Eye (tissue), 1 donor: ENCODE measurements at places on chromosomes 2 and 18.

GRCh38 chr2:52852006-52852405 lies 915.6 kb upstream of the CHAC2 start:
- no peak for DNase-seq

DNA sequence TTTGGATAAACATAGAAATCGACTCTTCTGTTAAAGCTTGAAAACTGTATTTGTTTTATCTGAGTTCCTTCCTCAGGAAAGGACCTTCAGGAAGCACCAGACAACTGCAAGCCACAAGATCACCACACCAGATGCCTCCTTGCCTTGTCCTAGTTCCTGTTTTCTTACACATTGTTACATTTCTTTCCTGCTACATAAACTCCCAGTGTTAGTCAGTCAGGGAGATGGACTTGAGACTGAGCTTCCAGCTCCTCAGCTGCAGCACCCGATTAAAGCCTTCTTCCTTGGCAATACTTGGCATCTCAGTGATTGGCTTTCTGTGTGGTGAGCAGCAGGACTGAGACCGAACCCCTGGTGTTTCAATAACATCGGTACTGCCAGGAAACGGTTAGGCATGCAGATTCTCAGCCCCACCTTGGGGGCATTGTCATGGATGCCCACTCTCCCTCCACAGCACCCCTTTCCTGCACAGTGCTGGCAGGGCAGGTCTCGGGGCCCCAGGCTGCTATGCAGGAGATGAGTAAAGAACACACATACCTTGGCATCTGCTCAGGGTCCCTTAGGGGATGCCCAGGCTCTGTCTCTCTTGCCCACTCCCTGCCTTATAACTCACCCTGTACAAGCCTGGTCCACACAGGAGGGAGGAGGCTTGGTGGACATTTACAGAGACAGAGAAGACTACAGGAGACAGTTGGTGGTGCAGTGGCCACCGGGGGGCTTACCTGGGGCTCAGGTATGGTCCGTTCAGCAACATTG lies 32.6 kb downstream of the ANKMY1 start:
- no peak for DNase-seq

DNA sequence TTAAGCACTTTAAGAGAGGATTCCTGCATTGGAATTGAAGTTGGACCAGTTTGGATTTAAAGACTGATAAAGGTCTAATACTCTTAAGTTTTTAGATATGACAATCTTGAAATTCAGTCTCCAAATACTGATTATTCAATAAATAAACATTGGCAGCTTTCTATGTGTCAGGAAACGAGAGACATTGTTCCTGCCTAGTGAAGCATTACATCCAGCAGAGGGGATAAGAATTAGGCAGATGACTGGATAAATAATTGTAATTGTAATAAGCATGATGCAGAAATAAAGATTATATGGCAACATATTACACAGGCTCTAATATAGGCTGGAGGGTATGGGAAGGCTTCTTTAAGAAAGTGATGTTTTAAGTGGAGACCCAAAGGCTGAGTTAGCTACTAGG lies 226.5 kb upstream of the MMADHC start:
- no peak for DNase-seq

DNA sequence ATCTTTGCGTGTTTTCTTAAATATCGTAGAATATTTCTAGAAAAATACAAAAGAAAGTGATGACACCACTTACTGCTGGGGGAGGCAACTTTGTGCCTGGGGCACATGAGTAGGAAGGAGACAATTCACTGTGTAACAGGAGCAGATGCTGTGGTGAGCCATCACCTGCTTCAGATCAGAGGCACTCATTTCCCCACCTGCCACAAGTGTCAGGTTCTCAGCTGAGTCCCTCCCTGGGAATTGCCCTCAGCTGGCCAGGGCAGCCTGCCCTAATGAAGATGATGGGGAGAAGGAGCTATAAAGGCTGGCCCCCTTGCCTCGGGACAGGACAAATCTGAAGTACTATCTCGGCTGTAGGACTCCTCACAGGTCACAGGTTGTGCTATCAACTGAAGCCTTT lies 322.8 kb downstream of the STK39 start:
- no peak for DNase-seq

- DNase-seq: no peak
These were observed 206.3 kb upstream of the SPHKAP start for GRCh38 chr2:228387776-228388175.

GRCh38 chr2:205673312-205673711 lies 9.0 kb upstream of the NRP2 start:
- DNase-seq: no peak

DNA sequence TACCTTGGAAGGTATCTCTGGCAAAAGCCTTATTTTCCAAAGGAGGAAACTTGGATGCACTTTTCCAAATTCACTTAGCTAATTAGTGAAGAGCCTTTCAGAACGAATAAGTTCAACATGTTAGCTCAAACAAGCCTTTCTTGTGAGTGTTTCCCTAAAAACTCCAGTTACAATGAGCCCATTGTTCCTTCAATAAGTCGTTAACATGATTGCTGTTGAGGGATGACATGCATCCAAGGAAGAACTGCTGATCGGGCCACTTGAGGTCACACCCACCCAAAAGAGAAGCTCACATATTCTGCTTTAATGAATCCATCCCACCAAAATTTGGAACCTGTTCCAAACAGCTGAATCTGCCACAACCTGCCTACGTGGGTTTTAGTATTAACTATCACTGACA lies 48.1 kb upstream of the SLC35G4 start:
- peak; percentile 80 for DNase-seq

- no peak for DNase-seq
These were observed 435.3 kb downstream of the TGIF1 start for GRCh38 chr18:3885209-3885792.

- DNase-seq: no peak
These were observed 68.4 kb upstream of the BCL11A start for GRCh38 chr2:60621688-60622429.

DNA sequence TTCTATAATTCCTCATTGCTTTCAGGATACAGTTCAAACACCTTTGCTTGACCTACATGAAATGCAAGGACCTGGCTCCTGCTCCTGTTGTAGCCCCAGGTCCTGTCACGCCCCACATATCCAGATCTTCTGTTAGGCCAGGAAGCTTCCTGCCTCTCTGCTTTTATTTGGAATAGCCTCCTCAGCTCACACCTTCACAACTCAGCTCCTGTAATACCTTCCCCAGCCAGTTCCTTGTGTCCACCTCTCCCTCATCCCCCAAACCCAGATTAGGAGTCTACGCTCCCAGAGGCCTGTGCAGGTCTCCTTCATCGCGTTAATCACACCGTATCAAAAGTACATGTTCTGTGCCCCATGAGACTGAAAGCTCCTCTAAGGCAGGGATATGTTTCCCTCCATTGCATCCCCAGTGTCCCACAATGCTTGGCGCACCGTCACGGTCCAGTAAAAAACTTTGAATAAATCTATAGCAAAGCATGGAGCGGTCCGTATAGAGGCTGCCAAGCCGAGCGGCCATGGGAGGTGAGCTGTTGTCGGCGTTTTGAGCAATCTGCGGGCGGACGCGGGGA lies 371 bp downstream of the MDH1B start:
- DNase-seq: no peak

- no peak for DNase-seq
These were observed 65.0 kb downstream of the EPB41L5 start for GRCh38 chr2:120077896-120078295.

GRCh38 chr2:140157816-140158215 lies 1377.6 kb upstream of the NXPH2 start:
- no peak for DNase-seq

GRCh38 chr2:193072647-193073046 lies 877.9 kb upstream of the TMEFF2 start:
- DNase-seq: no peak

- peak; percentile 41 for DNase-seq
These were observed 52.7 kb downstream of the CRIM1 start for GRCh38 chr2:36408198-36408703.

- DNase-seq: no peak
These were observed 1263.4 kb downstream of the DSC3 start for GRCh38 chr18:29779096-29779495.

DNA sequence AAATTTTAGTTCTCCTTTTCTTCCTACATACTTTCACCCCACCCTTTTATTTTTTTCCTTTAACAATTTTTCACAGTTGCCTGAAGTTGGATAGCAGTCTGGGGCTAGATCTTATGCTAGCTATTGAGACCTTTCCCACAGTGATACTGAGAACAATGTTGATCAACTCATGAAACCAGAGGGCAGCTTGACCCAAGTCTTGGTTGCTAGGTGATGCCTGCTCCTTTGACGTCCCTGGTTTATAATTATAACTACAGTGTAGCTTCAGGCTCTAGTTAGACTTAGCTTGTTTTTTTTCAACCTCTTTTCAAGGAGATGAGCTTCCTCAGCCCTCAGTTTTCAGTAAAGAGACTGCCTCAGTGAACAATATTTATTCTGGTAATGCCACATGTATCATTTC lies 648.5 kb downstream of the IRS1 start:
- no peak for DNase-seq

GRCh38 chr2:59803586-59803985 lies 749.9 kb downstream of the BCL11A start:
- DNase-seq: no peak
